ENCODE measurements at places on chromosomes 16 and 17.

- peak; percentile 89 for DNase-seq
These were observed at the start of gene SRP68 for GRCh38 chr17:76072148-76072858. Gene SRP68, minus strand, starts transcription at chr17:76072517. Its CDS starts 26 bp downstream, at chr17:76072491.

DNA sequence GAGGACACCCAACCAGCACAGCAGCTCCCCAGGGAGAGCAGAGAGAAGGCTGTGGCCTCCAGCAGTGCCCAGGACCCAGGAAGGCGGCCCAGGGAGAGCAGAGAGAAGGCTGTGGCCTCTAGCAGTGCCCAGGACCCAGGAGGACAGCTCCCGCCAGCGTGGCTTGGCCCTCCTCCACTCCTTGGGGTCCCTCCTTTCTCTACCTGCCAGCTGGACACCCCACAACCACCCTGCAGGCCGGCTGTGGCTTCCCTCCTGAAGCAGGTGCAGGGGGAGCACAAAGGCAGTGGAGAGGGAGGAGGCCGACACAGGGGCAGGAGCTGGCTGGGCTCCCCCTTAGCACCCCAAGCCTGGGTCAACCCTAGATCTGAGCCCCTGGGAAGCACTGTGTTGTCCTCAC is 54.1 kb upstream of the FASN start:
- DNase-seq, result no peak

DNA sequence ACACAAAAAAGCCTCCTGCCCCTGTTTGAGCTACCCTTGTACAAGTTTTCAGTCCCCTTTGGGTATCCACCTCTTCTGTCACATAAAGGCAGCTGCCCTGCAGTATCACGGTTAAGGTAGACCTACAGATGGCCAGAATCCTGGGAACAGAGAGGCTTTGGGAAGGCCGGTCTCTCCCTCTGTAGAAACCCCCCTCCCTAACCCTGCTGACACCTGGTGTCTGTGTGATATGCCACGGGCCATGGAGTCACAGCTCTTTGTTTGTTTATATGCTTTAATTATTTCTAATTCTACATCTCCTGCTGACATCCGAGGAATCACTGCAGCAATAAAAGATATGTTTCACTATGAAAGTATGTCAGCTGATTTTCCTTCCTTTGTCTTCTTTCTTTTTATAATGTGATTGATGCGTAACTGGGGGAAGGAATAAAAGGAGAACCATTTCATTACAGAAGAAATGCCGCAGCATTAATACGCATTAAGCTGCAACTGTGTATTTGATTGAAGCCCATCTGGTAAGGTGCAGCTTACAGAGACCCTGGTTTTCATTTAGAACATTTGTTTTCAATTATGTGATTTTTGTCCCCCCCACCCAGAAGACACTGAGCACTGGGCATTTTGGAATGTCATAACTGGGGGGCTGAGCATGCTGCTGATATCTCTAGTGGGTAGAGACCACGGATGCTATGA is 142.1 kb downstream of the SLC39A11 start:
- no peak for DNase-seq

GRCh38 chr16:19765860-19766553 is 47.9 kb downstream of the IQCK start:
- peak; percentile 86 for DNase-seq

DNA sequence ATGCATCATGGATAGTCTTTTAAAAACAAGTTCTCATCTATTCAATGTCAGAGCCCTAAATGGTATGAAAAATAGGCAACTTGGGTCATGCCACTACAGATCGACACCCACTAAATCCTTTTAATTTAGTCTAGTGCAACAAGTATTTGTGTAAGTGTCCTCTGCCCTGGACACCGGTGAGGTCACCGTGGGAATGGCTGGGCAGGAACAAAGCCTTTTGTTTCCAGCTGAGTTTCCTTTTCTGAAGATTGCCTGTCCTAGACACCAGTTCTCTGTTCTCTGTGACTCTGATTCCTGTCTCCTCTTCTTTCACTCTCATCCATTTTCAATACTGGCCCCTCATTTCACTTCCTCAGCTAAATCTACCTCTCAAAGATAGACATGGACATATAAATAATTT is 446.5 kb downstream of the MAF start:
- DNase-seq, result peak; percentile 45

GRCh38 chr16:66364117-66364958 is 2.2 kb upstream of the CDH5 start:
- DNase-seq, result no peak

DNA sequence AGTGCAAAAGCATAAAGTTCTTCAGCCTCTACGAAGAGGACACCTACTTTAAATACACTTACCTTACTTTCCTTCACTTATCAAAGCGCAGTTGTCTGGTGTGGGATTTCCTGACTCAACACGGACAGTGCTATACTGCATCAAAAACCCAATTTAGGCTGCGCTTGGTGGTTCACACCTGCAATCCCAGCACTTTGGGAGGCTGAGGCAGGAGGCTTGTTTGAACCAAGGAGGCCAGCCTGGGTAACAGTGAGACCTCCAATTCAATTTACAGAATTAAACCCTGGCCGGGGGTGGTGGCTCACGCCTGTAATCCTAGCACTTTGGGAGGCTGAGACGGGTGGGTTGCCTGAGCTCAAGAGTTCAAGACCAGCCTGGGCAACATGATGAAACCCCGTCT is 4.1 kb downstream of the JMJD6 start:
- no peak for DNase-seq

GRCh38 chr17:50585891-50586290 is 25.4 kb downstream of the CACNA1G start:
- DNase-seq, result no peak

DNA sequence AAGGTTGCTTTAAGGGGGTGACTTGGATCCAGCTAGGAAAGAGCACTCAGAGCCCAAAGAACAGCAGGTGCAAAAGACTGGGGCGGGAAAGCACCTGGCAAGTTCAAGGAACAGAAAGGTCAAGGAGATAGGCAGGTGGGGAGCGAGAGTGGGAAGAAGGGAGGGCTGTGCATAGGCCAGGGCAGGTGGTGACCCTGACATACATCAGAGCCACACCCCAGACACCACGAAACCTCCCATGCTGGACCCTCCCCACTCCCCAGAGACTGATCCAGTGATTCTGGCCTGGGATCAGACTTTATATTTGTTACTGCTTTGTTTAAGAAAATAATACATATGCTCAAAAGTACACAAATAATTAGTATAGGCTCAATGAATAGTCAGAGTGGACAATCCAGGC is 48.5 kb upstream of the RBFOX3 start:
- no peak for DNase-seq

GRCh38 chr16:53545433-53545832 is 42.4 kb upstream of the AKTIP start:
- no peak for DNase-seq

- DNase-seq, result no peak
These were observed 127.5 kb downstream of the ZNF778 start for GRCh38 chr16:89344846-89345611.

- DNase-seq, result no peak
These were observed 74.7 kb downstream of the CHD9 start for GRCh38 chr16:53129281-53130158.

DNA sequence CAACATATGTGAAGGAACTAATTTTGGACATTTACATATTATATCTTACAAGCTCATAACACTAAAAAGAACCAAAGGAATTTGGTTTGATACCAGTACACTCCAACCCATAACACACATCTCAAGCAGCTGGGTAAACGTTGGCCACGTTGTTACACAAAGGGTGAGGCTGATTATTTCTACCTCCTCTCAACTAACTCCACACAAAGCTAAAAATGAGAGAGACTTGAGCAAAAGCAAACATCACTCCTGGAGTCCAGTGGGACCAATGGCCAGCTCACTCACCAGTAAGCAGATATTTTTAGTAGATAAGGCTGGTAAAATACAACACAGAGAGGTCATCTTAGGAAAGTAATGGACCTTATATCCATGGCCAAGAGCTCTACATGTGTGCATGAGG is 207.6 kb downstream of the MRTFB start:
- no peak for DNase-seq

GRCh38 chr17:39064374-39064773 is 87.1 kb downstream of the PLXDC1 start:
- no peak for DNase-seq

DNA sequence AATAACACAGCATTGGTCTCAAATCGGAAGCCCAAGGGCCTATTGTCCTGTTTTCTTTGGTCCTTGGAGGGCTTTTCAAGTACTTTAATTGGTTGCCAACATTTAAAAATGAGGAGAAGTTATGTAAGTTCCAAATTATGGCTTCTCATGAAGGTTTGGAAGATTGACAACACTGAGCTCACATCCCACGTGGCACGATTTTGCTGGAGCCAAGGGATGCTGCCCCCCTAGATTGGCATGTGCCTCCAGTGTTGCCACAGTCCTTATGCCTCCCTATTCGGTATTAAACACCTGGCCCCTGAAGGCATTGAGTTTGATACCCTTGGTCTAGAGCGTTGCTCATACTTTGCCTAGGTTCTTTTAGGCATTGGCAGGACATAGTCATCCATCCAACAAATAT is 108.0 kb downstream of the ZNF18 start:
- DNase-seq, result no peak

DNA sequence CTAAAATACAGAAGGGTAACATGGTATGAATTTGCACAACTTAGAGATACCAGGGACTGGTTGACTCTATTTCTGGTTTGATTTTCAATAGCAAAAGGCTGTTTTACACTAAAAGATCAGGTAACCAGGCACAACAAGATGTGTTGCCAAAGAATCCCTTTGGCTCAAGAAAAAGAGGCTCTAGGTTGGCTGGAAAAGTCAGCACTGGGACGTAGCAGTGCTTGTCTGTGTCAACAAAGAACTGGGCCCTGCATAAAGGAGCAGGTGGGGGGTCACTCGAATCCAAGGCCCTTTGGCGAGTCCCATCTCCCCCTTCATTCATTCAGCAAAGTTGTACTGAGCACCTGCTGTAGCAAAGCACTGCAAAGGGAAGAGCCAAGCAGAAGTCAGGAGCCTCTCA is 18.4 kb downstream of the SDR42E1 start:
- no peak for DNase-seq

- DNase-seq, result no peak
These were observed 32.2 kb downstream of the FZD2 start for GRCh38 chr17:44589316-44590071.

DNA sequence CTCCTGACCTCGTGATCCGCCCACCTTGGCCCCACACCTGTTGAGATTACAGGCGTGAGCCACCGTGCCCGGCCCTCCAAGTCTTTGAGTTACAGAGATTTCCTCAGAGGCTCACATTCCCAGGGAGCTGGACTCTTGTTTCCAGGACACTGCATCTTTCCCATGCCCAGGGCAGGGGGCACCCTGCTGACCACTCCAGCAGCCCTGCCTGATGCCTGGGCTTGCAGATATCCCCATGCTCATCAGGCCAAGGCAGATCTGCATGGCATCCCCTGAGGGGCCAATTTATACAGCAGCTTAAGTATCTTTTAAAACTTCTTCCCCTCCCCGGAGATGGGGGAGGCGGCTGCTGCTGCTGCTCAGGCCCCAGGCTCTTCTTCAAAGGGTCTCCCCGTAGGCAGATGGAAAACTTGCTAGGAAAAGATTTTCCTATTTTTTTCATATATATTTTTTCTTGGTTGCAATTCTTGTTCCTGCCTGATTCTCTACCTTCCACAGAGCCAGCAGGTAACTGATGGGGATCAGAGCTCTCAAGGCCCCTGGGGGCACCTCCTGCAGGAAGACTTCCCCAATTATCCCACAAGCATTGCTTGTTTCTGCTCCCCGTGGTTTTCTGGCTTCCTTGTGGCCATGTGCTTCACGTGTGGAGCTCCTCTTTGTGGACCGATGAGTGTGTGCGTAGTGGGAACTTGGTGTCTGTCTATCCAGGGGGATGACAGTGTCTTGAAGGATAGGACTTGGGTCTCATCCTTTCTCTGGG is 102.2 kb upstream of the SDK2 start:
- DNase-seq, result no peak

DNA sequence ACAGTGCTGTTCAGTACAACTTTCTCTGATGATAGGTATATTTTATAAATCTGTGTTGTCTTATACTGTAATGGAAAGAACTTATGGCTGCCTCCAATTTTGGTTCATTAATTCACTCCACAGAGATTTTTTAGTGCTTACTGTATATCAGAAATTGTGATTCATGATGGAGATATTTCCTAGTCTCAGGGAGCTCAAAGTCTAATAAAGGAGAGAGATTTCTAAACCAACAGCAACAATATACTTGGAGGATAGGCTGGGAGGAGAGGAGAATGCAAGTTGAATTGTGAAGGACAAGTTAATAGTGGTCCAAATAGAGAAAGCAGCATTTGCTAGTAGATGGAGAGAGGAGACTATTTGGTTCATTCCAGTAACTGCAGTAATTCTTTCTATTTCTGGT is 63.5 kb downstream of the TANC2 start:
- DNase-seq, result no peak

GRCh38 chr17:43949781-43950180 is 4.0 kb downstream of the PYY start:
- no peak for DNase-seq

- DNase-seq, result no peak
These were observed 38.4 kb downstream of the WIPI1 start for GRCh38 chr17:68418876-68419275.

DNA sequence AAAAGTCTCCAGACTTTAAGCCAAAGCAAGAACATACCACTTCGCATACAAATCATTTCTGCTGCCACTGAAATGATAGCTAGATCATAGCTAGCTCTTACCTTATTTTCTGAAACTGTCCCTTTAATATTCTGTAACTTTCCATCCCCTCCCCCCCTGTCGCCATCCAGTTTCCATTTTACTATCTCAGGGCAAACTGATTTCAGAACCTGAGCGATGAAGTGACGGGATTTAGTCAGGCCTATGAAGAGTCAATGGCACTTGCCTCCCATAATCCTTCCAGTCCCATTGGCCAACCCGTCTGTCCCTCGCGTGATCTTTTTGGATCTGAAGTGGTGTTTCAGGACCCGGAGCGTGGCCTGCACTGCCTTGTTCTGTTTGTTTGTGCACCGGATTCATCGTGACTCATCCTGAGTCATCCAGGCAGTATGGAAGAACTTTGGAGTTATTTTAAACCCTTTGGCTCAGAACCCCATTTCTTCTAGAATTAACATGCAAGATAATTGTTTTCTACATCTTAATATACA is 199.8 kb upstream of the CHMP6 start:
- no peak for DNase-seq

DNA sequence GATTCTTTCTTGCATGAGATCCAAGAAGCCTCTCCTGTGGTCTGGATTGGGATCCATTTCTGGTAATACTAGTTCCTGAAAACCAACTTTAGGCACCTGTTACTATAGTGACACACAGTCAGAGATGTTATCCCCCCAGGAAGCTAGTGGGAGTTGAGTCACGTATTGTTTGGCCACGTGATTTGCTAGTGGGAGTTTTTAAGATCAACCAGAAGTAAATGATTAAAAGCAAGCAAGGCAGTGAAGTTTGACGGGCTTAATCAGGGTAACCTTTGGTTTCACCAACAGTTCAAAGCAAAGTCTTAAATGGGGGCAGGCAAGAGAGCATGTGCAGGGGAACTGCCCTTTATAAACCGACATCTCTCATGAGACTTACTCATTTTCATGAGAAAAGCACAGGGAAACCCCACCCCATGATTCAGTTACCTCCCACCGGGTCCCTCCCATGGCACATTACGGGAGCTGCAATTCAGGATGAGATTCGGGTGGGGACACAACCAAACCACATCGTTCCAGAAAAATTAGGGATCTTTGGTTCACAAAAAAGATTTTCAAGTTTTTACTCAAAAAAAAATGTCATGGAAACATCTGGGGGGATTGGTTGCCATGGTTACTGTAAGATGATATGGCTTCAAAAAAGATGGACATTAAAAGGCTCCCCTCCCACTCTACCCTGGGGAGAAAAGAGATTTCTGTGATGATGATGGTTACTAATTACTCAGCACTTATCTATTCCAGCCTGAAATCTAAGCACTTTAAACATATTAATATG is 483.1 kb upstream of the ERCC4 start:
- DNase-seq, result no peak

- no peak for DNase-seq
These were observed 356 bp downstream of the TUBD1 start for GRCh38 chr17:59892251-59892923.

All from C1 segment of cervical spinal cord (tissue), 14 donors.